ENCODE measurements at places on chromosomes 2 and 18.

DNA sequence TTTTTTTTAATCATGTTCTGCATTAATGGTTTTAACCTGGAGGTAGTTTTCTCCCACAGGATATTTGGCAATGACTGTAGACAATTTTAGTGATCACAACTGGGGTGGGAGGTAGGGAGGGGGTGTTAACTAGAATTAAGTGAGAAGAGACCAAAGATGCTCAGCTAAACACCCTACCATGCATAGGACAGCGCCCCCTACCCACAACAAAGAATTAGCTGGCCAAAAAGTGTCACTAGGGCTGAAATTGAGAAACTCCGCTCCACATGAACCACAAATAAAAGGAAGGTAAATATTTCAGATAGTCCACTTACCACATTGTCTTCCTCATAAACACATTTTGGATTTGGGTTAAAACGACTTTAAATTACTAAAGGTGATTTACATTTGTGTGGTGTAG lies 942.6 kb downstream of the SUCLG1 start:
- no peak for DNase-seq
- H3K27me3 ChIP-seq = no peaks in the 10 kb centered on the region
- H3K27ac ChIP-seq = no peak overlapping the region
- no peaks in the 10 kb centered on the region for H3K4me1 ChIP-seq
- no peaks in the 10 kb centered on the region for H3K36me3 ChIP-seq

DNA sequence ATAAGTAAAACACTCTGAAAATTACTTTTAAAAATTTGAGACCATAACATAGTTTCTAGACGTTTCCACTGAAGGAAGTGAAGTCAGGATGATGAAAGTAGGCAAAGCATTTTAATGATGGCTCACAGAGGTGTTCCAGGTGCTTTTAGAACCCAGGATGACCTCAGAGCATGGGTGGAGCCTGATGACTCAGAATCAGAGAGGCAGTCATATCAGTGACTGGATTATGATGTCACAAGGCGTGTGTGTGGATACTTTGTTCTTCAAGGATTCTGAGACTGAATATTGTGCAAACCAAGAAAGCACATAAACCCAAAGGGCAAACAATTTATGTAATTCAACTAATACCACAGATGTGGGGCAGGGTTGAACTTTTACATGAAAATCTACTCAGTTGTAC lies 208.0 kb upstream of the FBXO11 start:
- no peak overlapping the region for H3K27ac ChIP-seq
- DNase-seq = no peak
- no peaks in the 10 kb centered on the region for H3K27me3 ChIP-seq
- H3K4me1 ChIP-seq = peaks cover 11% of the 10 kb centered on the region

GRCh38 chr2:10441948-10442347 lies 6.2 kb downstream of the ODC1 start:
- DNase-seq = no peak
- no peak overlapping the region for H3K4me3 ChIP-seq
- H3K27ac ChIP-seq = no peak overlapping the region
- H3K27me3 ChIP-seq = no peaks in the 10 kb centered on the region
- peaks cover 55% of the 10 kb centered on the region for H3K36me3 ChIP-seq

- H3K4me3 ChIP-seq = peak overlapping the region; percentile 57
- no peaks in the 10 kb centered on the region for H3K27me3 ChIP-seq
- peak; percentile 90 for DNase-seq
- H3K27ac ChIP-seq = peak overlapping the region; percentile 53
- H3K36me3 ChIP-seq = no peaks in the 10 kb centered on the region
Observed at GRCh38 chr2:144331674-144332355, 188.1 kb downstream of the ZEB2 start.

DNA sequence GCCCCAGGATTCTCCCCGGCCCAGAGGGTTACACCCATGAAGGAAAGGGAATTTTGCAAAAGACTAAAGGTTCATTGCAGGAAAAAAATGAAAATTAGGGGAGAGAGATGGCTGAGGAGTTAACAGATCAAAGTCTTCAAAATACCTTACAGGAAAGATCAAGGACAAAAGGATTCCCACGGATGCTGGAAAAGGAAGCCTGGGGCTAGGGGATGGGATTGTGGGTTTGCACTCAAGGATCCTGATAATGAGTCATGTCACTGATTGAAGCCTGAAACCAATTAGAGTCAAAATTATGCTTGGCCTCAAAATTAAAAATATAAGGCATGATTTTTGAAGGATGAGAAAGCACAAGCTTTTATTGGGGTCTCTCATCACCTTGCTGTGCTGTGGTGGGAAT lies 32.6 kb upstream of the COPS8 start:
- H3K27ac ChIP-seq = no peak overlapping the region
- no peak for DNase-seq
- H3K27me3 ChIP-seq = no peaks in the 10 kb centered on the region
- no peaks in the 10 kb centered on the region for H3K36me3 ChIP-seq
- H3K4me1 ChIP-seq = no peaks in the 10 kb centered on the region
- H3K4me3 ChIP-seq = no peak overlapping the region

DNA sequence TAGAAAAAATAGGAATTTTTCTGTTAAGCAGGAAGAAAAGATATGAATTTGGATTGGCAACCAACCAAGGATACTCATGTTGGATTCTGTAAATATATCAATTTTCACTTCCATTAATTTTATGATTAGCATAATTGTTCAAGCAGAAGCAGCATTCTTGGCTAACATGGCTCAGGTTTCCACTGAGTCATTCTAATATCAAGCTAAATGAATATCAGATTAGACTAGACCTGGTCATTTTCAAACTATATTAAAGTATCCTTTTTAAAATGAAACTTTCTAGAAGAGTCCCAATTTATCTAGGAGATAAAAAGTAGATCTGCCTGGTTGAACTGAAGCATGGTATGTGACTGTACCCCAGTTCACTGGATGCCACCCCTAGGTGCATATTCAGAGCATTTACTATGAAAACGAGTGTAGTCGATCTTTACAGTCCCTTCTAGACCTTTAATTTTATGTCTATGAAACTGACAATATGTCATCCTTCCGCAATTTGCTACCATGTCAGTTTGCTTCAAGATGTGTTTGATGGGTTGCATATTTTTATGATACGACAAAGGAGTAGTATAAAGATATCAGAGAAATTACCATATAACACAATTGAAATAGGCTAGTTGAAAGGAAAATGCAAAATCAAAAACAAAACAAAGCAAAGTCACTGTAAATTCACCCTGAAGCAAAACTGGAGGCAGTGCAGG lies 704.9 kb downstream of the ERBB4 start:
- no peaks in the 10 kb centered on the region for H3K4me1 ChIP-seq
- no peaks in the 10 kb centered on the region for H3K27me3 ChIP-seq
- no peak overlapping the region for H3K27ac ChIP-seq
- H3K36me3 ChIP-seq = no peaks in the 10 kb centered on the region

DNA sequence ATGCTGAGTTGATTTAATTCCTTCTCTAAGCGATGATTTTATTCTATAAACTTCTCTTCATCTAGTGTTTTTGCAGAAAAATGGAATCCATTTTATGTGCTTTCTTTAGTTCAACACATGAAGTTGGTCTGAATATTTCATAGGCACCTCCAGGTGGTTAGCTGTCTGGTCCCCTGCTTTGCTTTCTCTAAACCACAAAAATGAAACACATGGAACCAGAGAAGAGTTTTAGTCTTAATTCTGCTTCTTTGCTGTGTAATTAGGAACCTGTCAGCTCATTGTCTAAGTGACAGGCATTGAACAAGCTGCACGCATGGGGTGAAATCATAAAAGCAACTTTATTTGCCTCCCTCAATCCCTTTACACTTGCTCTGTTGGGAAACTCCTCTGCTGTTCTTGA lies 150.4 kb downstream of the PIK3C3 start:
- no peak overlapping the region for H3K4me3 ChIP-seq
- DNase-seq = no peak
- H3K36me3 ChIP-seq = no peaks in the 10 kb centered on the region
- no peak overlapping the region for H3K27ac ChIP-seq
- no peaks in the 10 kb centered on the region for H3K27me3 ChIP-seq

- no peak for DNase-seq
- H3K27me3 ChIP-seq = no peaks in the 10 kb centered on the region
- H3K27ac ChIP-seq = no peak overlapping the region
- H3K36me3 ChIP-seq = no peaks in the 10 kb centered on the region
Observed at GRCh38 chr2:111990856-111991255, 64.2 kb upstream of the TMEM87B start.

DNA sequence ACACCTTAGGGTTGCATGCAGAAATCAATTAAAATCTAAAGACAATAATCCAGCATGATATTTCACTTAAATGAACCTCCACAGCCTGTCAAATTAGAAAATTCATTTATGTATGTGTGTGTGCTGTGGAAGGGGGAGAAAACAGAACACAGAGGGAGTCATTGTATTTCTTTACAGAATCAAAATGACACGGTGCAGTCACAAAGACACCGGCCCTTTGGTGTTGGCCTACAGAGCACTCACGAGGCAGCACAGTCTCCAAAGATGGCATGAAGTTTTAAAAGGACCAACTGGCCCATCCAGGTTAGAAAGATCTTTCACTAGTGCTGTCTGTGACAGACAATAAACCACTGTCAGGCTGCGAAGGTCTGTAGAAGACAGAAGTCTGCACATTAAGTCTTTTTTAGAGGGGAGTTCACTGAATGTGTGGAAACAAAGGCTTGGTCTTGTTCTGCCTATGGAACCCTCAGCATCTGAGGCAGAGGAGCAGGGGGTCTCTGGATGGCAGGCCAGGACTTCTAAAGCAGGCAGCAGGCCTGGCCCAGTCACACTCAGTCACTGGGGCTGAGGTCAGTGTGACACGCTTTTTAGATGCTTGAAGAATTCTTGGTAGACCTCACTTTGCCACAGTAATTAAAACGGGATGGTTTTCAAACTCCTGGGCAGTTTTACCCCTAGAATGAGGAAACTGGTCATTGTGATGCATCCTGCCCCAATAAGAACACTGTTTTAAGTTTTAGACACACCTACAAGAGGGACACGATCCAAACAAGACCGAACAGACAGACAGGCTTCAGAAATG lies 184.9 kb downstream of the AFF3 start:
- H3K36me3 ChIP-seq = no peaks in the 10 kb centered on the region
- H3K27ac ChIP-seq = no peak overlapping the region
- H3K4me3 ChIP-seq = no peak overlapping the region
- no peaks in the 10 kb centered on the region for H3K27me3 ChIP-seq
- no peaks in the 10 kb centered on the region for H3K4me1 ChIP-seq

DNA sequence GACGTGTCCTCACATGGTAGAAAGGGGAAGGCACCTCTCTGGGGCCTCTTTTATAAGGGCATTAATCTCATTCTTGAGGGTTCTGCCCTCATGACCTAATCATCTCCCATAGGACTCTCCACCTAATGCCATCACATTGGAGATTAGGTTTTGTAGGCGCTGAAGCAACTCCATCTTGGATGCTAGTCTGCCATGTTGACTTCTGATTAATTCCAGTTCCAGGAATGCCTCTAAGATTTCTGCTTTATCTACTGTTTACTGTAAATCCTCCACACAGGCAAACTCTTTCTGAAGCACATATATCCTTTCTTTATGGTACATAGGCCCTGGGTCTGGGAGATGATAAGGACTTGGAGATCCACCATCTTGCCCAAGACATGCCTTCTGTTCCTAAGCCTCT lies 49.3 kb upstream of the YWHAQ start:
- H3K27me3 ChIP-seq = no peaks in the 10 kb centered on the region
- peaks cover 27% of the 10 kb centered on the region for H3K4me1 ChIP-seq
- H3K4me3 ChIP-seq = no peak overlapping the region
- peak overlapping the region; percentile 87 for H3K27ac ChIP-seq
- no peaks in the 10 kb centered on the region for H3K36me3 ChIP-seq

DNA sequence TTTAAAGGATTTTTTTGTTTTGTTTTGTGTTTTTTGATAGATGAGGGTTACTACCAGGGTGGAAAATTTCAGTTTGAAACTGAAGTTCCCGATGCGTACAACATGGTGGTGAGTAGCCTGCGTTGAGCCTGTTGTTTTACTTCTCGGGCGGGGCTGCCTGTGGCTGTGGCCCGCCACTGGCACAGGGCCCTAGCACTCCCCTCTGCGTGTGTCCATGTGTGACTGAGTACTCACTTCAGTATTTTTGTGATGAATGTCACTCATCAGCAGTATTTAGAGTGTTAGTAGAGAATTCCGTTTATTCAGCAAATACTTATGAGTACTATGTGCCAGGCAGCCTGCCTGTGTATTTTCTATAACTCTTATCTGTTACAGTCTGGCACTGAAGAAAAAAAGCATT lies 44.3 kb upstream of the SCLY start:
- H3K27me3 ChIP-seq = no peaks in the 10 kb centered on the region
- no peak overlapping the region for H3K4me3 ChIP-seq
- no peak overlapping the region for H3K27ac ChIP-seq
- no peak for DNase-seq
- peaks cover 3% of the 10 kb centered on the region for H3K4me1 ChIP-seq

DNA sequence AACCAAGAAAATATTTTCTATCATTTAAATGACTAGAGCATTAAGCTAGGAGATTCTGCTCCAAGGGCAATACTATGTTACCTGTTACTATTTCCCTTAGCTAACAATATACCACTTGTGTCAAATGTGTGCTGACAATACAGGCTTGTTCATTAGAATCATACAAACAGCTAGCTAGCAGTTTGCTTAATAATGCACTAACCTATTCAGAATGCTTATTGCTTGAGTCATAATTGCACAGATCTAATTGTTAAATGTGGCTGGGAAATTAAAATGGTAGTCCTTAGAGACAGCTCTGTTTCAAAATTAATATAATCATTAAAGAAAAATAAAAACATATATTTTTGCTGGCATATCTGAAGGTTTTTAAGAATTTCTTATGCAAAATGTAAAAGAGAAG lies 344.2 kb downstream of the ERBB4 start:
- no peak overlapping the region for H3K27ac ChIP-seq
- H3K4me1 ChIP-seq = no peaks in the 10 kb centered on the region
- no peak for DNase-seq
- no peaks in the 10 kb centered on the region for H3K36me3 ChIP-seq
- H3K27me3 ChIP-seq = no peaks in the 10 kb centered on the region

- H3K27me3 ChIP-seq = no peaks in the 10 kb centered on the region
- H3K4me1 ChIP-seq = peaks cover 7% of the 10 kb centered on the region
- DNase-seq = peak; percentile 80
- no peak overlapping the region for H3K27ac ChIP-seq
- H3K4me3 ChIP-seq = no peak overlapping the region
Observed at GRCh38 chr2:96174251-96175144, 29.3 kb upstream of the DUSP2 start.

DNA sequence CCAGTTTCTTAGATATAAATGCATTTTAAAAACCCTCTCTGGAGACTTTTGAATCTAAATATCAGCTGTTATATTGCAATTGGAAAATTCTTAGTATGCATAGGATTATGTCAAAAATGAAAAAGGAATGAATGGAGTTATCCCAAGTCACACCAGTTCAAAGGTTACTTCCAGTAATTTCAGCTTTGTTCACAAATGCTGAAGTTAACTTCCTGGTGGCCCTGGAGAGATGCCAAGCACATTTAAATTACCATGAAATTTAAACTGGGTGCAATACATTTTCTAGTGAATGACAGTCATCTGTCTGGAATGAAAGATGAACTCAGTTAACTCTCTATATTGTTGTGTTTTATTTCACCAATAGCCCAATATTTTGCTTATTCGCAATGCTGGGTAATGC lies 753.9 kb downstream of the SUCLG1 start:
- no peaks in the 10 kb centered on the region for H3K27me3 ChIP-seq
- no peak overlapping the region for H3K4me3 ChIP-seq
- H3K27ac ChIP-seq = no peak overlapping the region
- no peaks in the 10 kb centered on the region for H3K4me1 ChIP-seq

GRCh38 chr2:208253600-208254117 lies 1.2 kb downstream of the IDH1 start:
- DNase-seq = no peak
- peaks cover 28% of the 10 kb centered on the region for H3K36me3 ChIP-seq
- H3K4me1 ChIP-seq = peaks cover 20% of the 10 kb centered on the region

- H3K36me3 ChIP-seq = peaks cover 19% of the 10 kb centered on the region
- no peak overlapping the region for H3K4me3 ChIP-seq
- H3K27ac ChIP-seq = no peak overlapping the region
- no peaks in the 10 kb centered on the region for H3K27me3 ChIP-seq
Observed at GRCh38 chr2:202883987-202884675, 12.6 kb upstream of the ICA1L start.
